A549 treated with Mapracorat at 1 μM for 4 hours (cell line): ENCODE measurements at places on chromosomes 2 and 18. TPM values are rescaled to one million over a fixed set of nuclear protein-coding genes. Genes with fewer than 3 reads are reported as not detected.

CD207 gene
- not detected in 5 replicates for total RNA-seq

UNC50 gene
- 42.7 to 44.7 TPM (median 44.1 TPM) in 5 replicates for total RNA-seq

DCTN1 gene
- total RNA-seq = 112 to 150 TPM (median 144 TPM) in 5 replicates

MYCN gene
- total RNA-seq = not detected in 5 replicates

STON1 gene
- 0.33 to 0.55 TPM (median 0.41 TPM) in 5 replicates for total RNA-seq

NT5C1B gene
- total RNA-seq = not detected in 5 replicates

NFATC1 gene
- 4.5 to 7.1 TPM (median 6.1 TPM) in 5 replicates for total RNA-seq

DPY30 gene
- total RNA-seq = 107 to 123 TPM (median 116 TPM) in 5 replicates

ACYP2 gene
- total RNA-seq = 7.5 to 8.5 TPM (median 7.9 TPM) in 5 replicates

IL36B gene
- total RNA-seq = 0.15 to 0.34 TPM (median 0.17 TPM) in 3 of 5 replicates, not detected in the others

FSHR gene
- total RNA-seq = not detected in 5 replicates

LRRC30 gene
- not detected in 5 replicates for total RNA-seq

ACKR3 gene
- 12.5 to 17.9 TPM (median 14.4 TPM) in 5 replicates for total RNA-seq

ZC3H6 gene
- 0.24 to 0.69 TPM (median 0.44 TPM) in 5 replicates for total RNA-seq

DLX2 gene
- total RNA-seq = 0.33 to 0.97 TPM (median 0.52 TPM) in 5 replicates

KIF5C gene
- 0.30 to 0.77 TPM (median 0.35 TPM) in 5 replicates for total RNA-seq
